ENCODE measurements at places on chromosomes 5 and 9.

- DNase-seq = no peak
These were observed 215.7 kb downstream of the ICE1 start for GRCh38 chr5:5638211-5638610.

DNA sequence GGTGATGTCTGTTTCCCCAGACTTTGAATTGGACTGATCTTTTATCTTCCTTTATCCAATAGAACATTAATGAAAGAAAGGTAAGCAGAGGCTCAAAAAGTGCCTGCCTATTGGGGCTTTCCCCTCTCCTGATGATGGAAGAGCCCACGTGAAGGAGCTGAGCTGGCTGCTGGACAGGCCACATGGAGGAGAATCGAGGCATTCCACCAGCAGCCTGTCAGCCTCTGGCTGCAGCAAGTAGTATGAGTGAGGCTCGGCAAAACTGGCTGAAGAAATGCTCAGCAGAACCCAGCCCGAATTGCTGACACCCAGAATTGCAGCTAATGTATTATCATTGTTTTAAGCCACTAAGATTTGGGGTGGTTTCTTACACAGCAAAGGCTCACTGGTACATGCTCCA lies 66.5 kb upstream of the STC2 start:
- no peak for DNase-seq

- DNase-seq = no peak
These were observed 19.2 kb downstream of the ANKHD1 start for GRCh38 chr5:140420665-140421361.

- DNase-seq = peak; percentile 69
These were observed 92.5 kb downstream of the SIL1 start for GRCh38 chr5:139105621-139106071.

GRCh38 chr5:175317872-175318271 lies 126.1 kb downstream of the DRD1 start:
- DNase-seq = no peak
